Sciatic nerve (tissue), 2 donors: ENCODE measurements at places on chromosomes 4 and X. TPM values are rescaled to one million over a fixed set of nuclear protein-coding genes. Genes with fewer than 3 reads are reported as not detected.

- no peak for DNase-seq
Observed at GRCh38 chr4:179353786-179354185, 1911.5 kb upstream of the AGA start.

DNA sequence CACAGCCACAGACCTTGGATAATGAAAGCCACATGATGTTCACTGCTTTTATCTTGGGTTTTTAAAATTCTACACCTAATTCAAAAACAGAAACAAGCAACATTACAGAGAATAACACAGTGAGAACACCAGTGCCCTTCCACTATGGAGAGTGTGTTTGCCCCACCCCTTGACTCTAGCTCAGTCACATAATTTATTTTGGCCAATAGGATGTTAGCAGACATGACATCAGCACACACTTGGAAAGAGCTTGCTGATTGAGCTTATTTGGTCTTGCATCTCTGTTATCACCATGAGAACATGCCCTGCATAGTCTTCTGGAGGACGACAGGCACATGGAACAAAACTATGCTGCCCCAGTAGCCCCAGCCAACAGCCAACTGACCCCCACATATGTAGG is 118.1 kb downstream of the HNRNPD start:
- no peak for DNase-seq

DNA sequence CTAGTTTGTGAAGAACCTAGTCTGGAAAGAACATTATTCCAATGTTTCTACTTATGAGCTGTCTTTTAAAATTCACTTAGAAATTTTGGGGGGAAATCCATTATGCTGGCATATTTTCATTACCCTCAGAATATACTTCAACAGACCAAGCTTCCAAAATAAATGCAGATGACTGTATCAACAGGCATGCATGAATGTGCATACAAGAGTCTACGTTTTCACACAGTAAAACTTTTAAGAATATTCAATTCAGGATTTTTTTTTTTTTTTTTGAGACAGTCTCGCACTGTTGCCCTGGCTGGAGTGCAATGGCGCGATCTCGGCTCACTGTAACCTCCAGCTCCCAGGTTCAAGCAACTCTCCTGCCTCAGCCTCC is 49.7 kb downstream of the ABCG2 start:
- DNase-seq, result no peak

GRCh38 chrX:72094894-72095293 is 36.8 kb downstream of the RTL5 start:
- DNase-seq, result no peak

GRCh38 chrX:23784470-23785331 is 1.7 kb downstream of the SAT1 start:
- no peak for DNase-seq

DNA sequence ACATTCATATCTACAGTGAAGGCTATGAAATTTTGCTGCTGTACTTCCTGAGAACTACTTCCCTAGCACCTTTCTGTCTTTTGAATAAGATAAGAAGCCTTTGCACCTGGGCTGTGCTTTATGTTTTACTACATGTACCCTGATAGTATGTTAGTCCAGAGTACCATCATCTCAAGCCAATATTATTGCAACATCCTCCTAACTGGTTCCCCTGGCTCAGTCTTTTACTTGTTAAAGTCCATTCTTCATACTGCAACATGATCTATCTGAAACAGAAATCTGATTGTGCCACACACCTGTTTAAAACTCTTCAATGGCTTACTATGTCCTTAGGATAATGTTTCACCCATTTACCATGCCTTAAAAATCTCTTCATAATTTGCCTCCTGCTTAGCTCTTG is 102.3 kb downstream of the AGTR2 start:
- DNase-seq, result no peak

- no peak for DNase-seq
Observed at GRCh38 chr4:74032064-74032463, 6.4 kb downstream of the CXCL3 start.

GRCh38 chrX:10171249-10171648 is 14.5 kb downstream of the CLCN4 start:
- DNase-seq, result no peak

DNA sequence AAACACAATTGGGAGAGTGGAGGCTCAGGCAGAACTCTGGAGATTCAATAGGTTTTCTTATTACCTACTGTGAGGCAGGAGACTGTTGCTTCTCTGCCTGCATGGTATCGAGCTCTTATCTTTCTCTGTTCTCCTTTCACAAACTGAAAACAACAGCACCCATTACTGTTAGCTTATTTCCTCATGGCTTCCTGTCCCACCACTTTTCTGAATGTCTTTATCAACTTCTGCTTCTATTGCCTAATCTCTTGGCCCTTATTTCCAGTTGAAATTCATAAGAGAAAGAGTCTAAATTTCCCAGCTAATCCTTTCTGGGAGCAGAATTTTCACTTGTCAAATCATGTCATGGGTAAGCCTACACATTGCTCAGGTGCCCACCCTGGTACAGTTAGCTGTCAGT is 46.8 kb upstream of the NDST3 start:
- no peak for DNase-seq

The SH3BGRL gene
- 124 TPM for total RNA-seq

The MAGEA1 gene
- total RNA-seq, result not detected

The SPANXA2 gene
- total RNA-seq, result not detected

The PPARGC1A gene
- 21.6 TPM for total RNA-seq
